Kidney capillary endothelial cell (primary cell): ENCODE measurements at places on chromosomes 12 and 14.
A peak's percentile ranks its signal among the peaks of the same experiment; 100 is the strongest.

- DNase-seq: no peak
These were observed 405.5 kb downstream of the MDGA2 start for GRCh38 chr14:47269756-47270492.

GRCh38 chr12:89247541-89247942 is 104.8 kb downstream of the DUSP6 start:
- DNase-seq: no peak

GRCh38 chr12:94603434-94604365 is 46.7 kb downstream of the TMCC3 start:
- DNase-seq: no peak

DNA sequence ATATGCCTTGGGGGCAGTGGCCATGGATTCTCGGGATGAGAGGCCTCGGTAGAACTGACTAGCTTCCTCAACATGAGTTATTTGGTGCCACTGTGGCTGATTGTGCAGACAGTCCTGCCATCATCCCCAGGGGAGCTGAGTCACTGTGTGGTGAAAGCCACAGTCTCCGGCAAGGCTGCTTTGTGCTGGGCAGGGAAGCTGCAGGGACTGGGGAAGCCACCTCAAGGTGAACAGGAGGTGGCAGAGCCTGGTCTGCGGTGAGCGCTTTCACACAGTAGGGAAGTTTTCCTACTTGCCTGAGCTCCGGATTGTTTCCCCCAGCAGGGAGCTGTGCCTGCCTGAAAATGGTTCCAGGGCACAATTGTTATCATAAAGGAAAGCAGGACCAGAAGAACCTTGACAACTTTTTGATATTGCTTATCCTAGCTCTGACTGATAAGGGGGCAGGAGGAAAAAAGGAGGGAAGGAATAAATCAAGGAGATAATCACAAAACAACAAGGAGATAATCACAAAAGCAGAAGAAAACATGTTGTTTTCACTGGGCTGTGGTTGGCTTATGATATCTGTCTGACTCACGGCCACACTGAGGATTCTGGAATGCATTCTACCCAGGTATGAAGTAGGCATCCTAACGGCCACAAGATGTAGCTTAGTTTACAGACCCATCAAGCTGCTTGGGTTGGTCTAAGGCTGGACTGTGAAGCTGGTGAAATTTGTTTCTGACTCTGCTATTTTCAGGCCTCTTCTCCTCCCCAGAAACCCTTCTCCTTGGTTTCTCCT is 32.2 kb upstream of the GNG2 start:
- peak; percentile 87 for DNase-seq

DNA sequence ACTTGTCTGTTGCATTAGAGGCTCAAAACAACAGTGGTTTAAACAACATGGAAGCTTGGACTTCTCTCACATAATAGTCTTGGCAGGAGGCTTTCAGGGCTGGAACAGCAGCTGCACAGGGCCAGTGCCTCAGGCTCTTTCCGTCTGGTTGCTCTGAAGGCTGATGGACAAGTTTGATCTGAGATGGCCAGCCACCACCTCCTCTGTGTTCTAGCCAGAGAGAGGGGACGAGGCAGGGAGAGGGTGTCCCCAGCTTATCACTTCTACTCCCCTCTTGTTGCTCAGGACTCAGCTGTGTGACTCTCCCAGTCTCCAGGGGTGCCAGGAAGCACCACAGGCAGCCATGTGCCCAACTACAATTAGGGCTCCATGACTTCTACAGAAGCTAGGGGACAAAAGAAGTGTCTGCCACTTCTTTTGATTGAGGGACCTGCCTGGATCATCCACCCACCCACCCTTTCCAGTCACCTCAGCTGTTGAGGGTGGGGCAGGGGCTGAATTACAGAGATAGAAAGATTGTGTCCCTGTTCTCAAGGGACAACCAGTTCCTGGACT is 46.6 kb downstream of the SMIM41 start:
- DNase-seq: no peak

DNA sequence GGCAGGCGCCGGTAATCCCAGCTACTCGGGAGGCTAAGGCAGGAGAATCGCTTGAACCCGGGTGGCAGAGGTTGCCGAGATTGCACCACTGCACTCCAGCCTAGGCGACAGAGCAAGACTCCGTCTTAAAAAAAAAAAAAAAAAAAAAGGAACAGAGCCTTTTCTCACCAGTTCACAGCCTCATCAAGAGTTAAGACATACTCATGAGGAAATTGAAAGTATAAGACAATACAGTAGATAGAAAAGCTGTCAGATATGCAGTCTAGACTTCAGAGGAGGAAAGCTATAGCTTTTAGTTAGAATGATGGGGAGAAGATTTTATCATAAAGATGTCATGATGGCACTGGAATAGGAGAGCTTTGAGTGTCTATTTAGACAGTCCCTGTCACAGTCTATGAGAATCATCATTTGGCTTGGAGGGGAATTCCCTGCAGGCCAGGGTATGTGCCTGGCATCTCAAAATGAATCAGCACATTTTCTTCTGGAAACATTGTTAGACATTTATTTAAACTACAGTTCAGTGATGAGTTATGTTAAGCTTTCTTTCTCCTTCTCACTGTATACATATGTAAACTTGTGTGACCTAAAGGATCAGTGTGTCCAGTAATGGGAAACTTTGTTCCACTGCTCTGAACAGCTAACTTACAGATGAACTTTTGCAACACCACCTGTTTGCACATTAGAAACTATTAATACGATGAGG is 2.9 kb upstream of the RAB35 start:
- DNase-seq: no peak

DNA sequence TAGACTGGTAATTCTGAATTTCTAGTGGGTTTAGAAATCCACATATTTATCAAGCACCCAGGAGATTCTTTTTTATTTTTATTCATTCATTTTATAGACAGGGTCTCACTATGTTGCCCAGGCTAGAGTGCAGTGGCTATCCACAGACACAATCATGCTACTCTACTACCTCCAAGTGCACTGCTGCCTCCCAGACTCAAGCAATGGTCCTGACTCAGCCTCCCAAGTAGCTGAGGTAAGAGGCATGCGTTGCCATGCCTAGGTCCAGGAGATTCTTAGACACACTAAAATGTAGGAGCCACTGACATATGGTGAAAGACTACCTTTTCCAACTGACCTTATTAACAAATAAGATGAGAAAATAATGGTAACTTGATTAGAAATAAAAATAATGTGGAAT is 38.9 kb downstream of the KIF21A start:
- no peak for DNase-seq

DNA sequence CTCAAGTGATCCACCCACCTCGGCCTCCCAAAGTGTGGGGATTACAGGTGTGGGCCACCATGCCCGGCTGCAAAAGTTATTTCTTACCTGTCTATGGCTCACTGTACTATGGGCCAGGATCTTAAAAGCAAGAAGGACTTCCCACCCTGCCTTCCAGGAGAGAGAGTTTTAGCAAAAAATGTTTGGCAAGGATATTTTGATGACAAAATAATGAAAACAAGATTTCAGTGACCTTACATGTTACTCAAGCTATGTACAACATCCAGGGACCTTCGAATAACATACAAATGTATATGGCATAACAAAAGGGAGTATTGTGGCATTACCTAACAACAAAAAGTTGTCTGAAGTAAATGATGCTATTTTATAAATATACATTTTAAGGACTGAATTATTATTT is 55.1 kb downstream of the ANO6 start:
- no peak for DNase-seq

GRCh38 chr14:75559451-75560222 is 18.8 kb upstream of the FLVCR2 start:
- DNase-seq: no peak

GRCh38 chr12:97983796-97984195 is 521.2 kb downstream of the RMST start:
- DNase-seq: no peak

DNA sequence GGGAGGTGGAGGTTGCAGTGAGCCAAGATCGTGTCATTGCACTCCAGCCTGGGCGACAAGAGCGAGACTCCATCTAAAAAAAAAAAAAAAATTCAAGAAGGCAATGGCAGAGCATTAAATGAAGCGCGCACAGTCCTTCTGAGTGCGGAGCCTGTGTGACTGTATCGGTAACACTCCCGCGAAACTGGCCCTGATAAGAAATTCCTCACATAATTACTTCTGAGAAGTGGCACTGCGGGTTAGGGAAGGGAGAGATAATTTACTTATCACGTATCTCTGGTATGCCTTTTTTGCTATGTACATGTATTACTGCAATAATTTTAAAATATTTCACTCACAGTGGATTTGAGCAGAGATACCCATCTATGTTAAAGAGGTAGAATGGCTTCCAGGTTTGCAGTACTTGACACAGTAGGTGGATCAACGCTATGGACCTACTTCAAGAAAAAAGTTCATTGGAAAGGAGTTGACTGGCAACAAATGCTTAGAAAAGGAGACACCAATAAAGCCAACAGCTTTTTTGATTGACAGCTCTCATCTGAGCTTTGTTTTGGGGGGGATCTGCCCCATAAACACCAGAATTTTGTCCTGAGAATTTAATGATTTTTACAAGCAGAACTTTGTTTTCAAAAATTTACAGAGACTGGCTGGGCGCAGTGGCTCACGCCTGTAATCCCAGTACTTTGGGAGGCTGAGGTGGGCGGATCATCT is 29.2 kb upstream of the SPTLC2 start:
- DNase-seq: no peak

DNA sequence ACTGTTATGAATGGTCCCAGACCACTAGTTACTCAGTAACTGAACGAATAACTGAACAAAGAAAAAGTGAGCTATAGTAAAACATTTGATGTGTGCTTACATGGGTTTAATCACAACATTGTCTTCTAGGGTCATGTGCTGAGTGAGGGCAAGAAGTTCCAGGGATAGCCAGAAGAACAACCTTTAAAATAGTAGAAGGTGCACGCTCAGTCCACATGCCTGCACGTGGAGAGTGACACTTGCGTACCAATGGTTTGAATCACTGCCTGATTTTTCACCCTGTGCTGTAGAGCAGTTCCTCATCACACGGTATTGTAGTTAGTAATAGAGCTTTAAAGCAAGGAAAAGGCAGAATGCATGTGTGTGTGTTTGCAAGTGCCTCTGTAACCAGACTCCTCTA is 224.2 kb downstream of the EGLN3 start:
- no peak for DNase-seq

GRCh38 chr12:94353130-94353529 is 106.5 kb downstream of the CEP83 start:
- no peak for DNase-seq

- DNase-seq: peak; percentile 16
These were observed 4.3 kb downstream of the IRF2BPL start for GRCh38 chr14:77024171-77024691.

DNA sequence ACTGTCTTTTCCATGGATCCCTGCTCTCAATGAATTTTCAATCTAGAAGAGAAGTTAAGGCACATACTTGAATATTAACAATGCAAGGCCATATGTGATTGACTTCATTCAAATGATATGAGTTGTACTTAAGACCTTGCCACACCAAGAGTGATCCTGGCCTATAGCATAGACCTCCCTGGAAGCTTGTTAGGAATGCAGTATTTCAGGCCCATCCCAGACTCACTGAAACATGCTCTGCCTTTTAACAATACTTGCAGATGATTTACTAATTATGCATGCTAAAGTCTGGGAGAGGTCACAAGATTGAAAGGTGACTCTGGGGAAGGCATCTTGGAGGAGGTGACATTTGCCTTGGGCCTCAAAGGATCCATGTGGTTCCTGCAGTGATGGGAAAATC is 43.2 kb downstream of the RFX4 start:
- no peak for DNase-seq

DNA sequence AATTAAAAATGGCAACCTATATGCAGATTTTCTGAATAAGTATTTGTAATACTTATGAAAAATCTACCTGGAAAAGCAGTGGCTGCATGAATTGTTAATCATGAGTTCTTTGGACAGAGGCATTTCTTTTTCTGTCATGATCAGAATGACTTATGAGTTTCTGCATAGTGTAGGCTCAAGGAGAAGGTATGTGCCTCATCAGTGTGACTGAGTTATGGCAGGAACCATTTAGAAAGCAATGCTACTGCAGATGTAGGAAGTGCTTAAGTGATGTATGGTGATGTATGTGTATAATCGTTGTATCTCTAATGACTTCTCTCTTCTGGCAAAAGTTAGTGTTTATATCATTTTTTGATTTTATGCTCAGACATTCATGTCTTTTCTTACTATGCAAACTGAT is 816.4 kb upstream of the FBXO33 start:
- no peak for DNase-seq

DNA sequence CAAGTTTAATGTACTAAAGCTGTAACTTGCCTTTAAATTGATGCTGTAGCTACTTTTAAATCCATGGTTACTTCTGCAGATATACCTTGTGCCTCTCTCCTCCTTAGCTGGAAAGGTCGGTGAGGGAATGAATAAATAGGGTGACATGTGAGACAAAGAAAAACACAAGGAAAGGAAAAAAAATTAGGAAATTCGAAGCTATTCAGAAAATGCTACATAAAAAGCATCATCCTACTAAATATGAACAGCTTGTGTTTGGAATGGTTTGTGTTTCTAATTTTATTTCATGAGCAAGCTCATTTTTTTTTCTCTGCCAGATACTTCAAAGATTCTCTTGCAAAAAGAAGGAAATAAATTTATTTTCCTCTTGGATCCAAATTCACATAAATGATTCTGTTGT is 186.3 kb upstream of the NUDT4 start:
- DNase-seq: no peak

GRCh38 chr14:101791919-101792572 is 30.5 kb downstream of the PPP2R5C start:
- DNase-seq: no peak

DNA sequence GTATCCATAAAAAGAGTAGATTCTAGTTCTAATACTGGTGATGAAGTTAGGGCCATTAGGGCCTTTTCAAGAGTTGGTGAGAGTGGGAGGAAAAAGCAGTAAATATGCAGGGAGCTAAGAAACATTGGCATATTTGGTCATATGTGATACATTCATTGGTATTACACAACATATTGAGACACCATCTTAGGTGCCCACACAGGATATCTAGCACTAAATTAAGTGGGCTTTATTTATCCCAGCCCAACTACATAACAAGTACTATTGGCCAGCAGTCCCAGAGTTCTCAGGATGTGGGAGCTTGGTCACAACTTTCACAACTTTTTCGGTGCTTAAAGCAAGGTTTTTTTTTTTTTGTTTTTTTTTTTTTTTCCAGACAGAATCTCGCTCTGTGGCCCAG is 2.0 kb upstream of the ING4 start:
- DNase-seq: no peak

GRCh38 chr14:66288511-66288910 is 197.7 kb upstream of the CCDC196 start:
- peak; percentile 9 for DNase-seq

- no peak for DNase-seq
These were observed 79.3 kb downstream of the IGF1 start for GRCh38 chr12:102401087-102401486.

DNA sequence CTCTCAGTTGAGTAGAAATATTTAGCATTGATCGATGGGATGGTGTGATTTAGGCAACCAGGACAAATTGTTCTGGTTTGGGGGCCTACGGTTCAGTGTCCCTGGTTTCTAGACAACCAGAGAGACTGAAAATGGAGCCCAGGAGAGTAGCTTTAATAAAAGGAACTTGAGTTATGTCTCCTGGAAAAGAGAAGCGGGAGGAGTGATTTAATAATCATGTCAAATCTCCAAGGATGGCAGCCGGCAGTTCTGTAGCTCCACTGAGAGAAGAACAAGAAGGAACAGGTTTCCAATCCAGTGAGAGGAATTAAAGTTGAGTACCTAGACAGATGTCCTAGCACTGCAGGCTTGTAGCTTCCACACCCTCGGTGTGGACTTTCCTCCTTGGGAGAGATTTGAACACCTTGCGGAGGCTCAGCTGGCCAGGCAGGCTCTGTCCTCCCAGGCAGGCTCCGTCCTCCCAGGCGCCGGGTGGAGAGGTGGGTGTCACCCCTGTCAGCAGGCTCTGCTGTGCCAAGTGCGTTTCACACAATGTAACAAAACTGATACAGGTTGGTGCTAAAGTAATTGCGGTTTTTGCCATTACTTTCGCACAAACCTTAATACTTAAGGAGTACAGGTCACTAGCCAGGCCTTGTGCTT is 45.9 kb downstream of the SLC6A12 start:
- no peak for DNase-seq
